Liver (tissue), 10 donors: ENCODE measurements at places on chromosomes 3 and 15.

DNA sequence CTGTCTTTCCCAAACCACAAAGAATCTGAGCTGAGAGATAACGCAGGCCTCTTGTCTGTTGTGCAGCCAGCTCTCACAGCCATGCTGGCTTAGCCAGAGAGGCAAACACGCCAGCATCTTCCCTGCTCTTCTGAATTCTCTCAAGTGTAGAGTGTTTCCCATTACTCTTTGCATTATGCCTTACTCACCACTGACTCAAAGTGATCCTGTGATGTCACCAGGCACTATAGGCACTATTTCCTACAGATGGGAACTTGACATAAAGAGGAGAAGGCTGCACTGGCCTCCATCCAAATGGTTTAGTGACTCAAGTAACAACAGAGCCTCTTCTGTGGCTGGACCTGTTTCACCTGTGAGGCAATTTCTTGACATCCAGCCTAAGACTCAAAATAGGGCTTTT is 44.4 kb downstream of the PDZRN3 start:
- no peak for DNase-seq

DNA sequence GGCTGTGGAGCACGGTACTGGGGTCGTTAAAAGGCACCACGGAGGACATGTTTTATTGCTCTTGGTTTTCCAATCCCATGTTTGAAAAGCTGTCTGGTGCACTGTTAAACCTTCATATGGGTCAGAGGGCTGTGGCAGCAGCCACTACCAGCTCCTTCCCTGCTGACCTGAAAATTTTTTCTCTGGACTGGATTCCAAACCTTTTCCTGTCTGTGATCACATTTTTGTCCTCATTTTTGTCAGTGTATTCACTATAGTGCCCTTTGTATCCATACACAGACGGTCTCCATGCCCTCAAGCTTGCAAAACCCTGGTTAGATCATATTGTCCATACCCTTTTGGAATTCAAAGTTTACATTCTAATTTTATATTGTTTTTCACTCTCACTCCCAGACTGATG is 70.5 kb downstream of the NME9 start:
- no peak for DNase-seq

DNA sequence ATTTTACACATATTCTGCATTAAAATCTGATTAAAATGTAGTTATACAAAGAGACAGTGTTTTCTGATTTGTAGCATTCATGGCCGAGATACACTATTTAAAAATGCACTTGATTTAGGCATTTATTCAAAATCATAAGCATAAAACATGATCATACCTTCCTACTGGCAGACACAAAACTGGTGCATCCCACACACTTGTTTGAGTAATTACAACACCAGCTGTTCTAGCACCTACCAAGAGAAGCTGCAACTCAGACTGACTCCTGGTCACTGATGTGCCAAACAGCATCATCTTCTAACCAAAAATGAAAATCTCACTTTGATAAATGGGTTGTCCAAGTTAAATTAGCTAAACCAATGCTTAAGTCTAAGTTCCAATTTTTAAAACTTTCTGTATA is 262.7 kb upstream of the NSMCE3 start:
- DNase-seq = no peak

GRCh38 chr15:43249699-43250203 is 17.0 kb downstream of the TGM5 start:
- no peak for DNase-seq

DNA sequence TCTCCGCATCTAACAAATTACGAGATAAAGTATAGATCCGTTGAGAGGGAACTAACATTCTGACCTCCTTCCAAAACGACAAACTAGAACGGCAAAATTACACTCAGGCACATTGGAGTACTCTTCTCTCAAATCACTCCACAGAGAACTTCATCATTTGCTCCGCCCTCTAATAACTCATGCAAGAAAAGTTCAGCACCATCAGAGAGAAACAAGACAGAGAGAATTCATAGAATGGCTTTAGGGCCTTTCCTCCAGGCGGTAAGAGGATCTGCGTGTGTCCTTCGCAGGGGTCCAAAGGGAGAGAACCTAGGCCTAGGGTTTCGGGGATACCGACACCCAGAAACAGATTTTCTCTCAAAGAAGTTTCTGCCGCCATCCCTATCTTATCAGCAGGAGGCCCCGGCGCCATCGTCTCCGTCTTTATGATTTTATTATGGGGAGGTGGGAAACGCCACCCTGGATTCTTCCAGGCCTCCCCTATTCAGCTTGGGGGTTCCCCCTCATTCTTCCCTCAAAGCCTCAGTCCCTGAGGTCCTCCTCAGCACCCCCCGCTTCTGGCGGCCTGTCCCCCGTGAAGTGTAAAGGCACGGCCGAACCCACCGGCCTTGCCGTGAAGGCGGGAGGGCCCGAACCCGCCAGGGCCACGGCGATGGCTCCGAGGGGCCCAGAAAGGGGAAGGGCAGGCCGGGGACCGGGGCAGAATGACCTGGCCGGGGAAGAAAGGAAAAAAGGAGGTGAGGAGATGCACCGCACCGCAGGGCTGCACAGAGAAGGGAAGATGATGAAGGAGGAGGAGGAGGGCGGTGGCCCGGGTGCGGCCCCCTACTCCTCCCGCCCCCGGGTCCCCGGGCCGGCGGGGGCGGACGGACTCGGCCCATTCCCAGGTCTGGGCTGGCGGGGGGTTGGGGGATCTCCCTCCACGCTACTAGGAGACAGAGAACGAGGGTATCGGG is 768 bp downstream of the UBXN7 start:
- peak; percentile 50 for DNase-seq

DNA sequence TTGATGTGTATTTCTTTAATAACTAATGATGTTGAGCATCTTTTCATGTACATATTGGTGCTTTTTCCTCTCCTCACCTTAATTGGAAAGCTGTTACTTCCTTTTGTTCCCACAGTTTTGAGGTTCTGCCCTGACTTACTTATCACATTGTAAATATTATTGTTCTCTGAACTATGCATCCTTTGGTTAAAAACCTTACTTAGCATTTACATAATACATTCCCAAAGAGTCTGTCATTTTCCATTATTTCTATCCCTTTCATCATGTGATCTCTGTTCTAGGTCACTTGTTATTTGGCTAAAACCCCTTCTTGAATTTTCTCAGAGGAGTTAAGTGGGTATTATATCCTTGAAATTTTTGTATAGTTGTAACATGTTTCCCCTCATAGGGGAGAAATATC is 33.0 kb downstream of the SLC12A6 start:
- no peak for DNase-seq

DNA sequence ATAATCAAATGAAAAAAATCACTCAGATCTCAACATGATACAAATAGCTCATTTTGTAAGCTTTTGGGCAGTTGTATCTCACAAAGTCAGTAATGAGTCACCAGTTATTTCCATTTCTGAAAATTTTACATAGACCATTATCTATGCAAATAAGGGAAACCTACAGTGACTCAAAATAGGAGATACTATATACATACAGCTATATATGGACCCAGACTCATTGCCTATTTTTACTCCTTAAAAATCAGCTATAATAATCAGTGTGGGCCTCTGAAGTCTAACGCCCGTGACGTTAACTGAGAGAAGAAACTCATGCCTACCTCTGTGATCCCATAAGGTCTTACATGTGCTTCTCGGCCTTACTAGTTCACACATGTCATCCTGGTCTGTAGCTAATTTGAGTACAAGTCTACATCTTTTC is 31.6 kb downstream of the LRIG1 start:
- DNase-seq = no peak

DNA sequence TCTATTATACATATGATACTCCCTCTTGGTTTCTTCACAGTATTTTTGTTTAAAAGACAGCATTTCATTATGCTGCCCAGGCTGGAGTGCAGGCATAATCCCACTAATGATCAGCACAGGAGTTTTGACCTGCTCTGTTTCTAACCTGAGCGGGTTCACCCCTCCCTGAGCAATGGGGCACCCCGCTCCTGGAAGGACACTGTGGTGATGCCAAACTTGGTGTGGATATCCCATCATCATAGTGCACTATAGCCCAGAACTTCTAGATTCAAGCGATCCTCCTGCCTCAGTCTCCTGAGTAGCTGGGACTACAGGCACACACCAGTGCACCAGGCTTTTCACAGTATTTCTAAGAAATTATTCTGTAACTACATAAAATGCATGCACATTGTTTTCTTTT is 14.9 kb downstream of the COLQ start:
- no peak for DNase-seq

DNA sequence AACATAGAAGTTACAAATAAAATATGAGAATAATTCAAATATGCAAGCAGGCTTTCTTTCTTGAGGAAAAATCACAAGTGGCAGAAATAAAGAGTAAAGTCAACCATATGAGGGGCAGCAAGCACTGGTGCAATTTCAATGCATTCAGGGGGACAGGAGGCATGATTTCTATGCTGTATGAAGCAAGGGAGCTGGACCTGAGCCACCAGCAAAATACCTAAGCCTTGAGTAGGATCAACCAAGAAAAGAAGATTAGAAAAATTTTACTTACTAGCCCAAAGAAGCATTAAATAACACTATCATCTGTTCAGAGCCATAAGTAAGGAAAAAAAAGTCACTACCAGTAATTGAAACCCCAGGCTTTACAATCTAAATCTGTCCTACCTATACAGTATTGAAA is 6.3 kb downstream of the ADGRG7 start:
- DNase-seq = no peak

DNA sequence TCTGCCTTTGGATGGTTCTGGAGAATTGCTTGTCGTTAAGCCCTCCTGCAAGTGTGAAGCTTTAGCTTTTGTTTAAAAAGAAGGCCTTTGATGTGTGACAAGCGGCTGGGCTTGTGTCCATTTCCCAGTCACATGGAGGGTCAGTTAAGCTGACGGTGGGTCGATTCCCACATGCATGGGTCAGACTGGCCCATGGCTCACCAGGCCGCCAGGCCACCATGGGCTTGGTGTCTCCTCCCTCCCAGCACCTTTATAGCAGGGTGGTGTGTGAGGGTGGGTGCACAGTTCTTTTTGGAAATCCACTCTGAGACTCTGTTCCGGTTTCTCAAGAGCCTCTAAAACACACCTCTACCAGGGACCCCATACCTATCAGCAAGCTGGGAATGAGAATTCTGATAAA is 67.2 kb downstream of the SCN5A start:
- DNase-seq = no peak

DNA sequence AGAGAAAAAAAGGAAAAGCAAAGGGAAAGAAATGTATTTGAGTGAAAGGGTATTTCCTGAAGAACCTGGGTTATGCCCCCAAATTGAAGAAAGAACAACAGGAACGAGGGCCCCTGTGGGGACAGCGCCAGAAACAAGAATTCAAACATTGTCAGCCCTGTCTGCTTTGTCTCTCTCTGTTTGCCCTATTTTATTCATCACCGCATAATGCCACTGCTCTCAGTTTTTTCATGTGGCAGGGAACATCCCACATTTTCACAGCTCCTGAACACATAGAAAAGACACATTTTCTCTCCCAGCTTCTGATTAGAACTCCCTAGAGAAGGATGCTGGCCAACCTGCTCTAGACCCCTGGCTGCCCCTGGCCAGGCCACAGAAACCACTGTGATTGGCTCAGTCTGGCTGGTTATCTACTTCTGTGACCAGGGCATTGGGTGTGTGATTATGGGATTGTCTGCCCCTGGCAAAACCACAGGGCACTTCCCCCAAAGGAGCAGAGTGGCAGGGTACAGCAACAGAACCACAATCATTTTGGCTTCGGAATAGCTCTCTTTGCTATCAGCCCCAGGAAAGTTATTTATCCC is 31.3 kb upstream of the CCDC54 start:
- no peak for DNase-seq

DNA sequence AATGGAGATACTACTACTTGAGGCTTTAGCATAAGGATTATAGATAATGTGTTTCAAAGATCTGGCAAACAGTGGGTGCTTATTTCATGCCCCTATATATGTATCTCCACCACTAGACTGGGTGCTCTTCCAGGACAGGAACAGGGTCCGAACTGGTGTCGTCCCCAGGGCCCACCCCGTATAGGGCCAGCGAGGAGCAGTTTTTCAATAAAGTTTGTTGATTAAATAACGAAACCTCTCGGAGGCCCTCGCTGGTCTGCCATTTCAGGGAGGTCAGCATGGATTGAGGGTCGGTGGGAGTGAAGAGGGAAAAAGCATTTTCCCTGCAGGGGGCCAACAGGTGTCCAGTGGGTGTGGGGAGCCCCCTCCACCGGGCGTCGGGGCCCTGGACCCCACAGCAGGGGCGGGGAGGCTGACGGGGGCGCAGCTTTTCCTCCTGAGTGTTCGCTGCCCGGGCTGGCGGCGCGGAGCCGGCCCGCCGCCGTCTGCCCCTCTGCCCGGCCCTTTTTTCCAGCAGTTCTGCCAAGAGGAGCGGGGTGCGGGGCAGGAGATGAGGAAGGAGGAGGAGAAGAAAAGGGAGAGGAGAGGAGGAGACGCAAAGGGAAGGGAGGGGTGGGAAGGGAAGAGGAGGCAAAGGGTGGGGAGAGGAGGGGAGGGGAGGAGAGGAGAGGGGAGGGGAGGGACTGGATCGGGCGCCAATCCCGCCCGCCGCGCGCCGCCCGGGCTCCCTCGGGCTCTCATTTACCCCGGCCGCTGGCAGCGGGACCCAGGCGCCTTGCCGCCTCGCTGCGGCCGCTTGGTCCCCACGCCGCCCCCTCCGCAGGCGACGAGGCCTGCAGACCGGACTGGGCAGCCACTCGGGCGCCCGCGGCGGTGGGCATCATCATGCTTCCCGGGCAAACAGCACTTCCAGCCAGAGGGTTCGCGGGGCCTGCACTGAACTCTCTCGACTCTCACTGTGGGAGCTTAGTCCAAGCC is 66.3 kb downstream of the ISG20 start:
- DNase-seq = no peak

- DNase-seq = no peak
These were observed 75.4 kb downstream of the REC114 start for GRCh38 chr15:73518180-73518862.

- no peak for DNase-seq
These were observed 236.6 kb downstream of the SATB1 start for GRCh38 chr3:18188491-18188890.

DNA sequence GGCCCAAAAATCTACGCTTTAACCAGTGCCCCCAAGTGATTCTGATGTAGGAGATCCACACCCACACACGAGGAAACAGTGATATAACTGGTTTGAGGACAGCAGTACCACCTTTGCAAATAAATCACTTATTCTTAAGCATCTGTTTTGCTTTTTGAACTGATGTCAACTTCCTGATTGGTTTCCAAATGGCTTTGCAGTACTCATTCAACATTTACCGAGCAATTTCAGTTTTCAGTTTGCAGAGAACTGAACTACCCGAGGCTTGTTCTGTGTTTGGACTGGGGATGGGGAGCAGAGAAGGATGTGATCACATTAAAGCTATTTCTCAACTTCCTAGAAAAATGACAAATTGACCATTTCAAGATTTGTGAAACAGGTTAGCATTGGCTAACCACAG is 1.1 kb upstream of the GYG1 start:
- no peak for DNase-seq

DNA sequence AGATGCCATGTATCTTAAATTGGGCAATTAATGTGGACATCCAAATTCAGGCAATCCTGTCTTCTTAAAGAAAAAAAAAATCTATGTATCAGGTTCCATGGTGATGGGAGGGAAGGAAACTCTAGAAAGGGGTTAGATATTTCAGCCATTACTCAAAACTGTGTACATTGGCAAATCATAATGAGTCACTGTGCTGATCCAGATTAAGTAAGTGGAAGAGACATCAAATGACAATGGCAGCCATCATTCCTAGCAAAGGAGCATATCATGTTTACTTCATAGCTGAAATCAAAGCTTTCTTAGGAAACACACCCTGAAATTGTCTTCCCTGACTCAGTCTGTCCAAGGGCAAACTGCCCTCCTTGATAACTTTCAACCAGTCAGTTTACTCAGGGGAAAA is 713.3 kb upstream of the GBE1 start:
- DNase-seq = no peak
